ENCODE measurements at places on chromosomes 4 and X.

DNA sequence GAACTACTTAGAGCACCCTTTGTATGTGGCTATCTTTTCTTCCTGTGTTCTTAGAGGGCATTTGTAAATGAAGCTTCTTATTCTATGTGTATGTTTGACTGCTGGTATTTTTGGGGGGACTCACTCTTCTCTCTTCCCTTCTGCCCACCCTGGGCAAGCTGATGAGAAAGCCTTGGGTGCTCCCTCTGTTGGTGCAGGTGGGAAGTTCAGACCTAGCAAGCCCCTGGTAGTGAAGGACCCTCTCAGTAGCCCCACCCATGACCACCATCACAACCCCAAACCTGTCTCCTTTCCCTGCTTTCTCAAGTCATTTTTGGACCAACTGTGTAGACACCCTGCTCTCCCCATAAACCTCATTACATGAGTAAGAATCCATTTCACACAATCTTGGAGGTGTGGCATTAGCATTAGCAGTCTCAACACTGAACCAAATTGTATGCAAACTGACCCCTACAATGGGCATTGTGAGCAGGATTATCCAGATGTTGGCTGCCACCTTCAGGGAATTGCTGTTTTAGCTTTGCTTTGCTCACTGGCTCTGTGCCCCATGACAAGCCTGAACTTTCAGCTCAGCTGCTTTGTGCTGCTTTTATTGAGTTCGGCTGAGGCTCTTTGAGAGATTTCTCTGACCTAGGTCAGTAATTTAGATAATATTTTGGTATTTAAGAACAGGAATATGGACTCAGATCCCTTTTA lies 27.9 kb downstream of the TRIM61 start:
- DNase-seq: no peak

DNA sequence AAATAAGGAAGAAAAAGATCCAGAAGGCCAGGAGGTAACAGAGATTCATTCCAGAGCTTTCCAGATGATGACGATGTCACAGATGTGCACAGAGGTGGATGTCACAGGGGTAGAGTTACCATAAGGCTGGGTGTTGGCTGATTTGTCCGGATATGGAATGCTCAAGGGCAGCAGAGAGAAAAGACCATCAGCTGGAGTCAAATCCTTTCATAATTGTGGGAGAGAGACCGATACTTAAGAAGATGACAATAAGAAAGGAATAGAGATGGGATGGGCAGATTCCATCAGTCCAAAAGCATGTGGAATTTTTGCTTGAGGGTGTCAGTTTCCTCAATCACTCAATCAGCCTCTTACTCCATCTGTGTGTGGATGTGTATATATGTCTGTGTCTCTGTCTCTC lies 150.4 kb downstream of the CENPC start:
- DNase-seq: no peak

DNA sequence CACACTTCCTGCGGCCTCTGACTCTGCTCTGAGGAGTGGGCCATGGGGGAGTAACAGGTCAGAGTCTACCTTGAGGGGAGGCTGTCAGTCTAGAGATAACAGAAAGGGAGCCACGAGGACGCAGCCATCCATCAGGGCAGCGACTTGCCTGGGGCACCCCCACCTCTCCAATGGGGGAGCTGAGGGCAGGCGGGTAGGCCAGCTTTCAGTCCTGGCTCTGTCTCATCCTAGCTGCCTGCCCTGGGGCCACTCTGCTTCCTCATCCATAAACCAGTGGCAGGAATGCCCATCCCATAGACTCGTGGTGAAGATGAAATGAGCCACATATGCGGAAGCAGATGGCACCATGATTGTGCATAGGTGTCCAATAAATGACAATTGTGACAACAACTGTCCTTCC lies 13.2 kb downstream of the MAGED2 start:
- DNase-seq: no peak

- DNase-seq: no peak
Measured at GRCh38 chr4:175070444-175070843, 152.3 kb downstream of the ADAM29 start.

DNA sequence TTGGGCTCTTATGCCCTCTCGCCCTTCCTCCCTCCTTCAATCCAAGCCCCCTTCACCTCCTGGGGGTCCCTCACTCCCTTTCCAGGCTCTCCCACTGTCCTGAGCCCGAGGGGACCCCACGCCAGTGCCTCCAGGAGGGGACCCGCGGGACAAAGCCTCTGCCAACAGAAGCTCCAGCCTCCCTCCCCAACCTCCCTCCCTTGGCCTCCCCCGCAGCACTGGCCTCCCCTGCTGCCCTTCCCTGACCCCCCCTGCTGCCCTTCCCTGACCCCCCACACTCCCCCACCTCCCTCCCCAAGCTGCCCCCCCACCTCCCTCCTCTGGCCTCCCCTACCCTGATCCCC lies 71.0 kb upstream of the MXD4 start:
- no peak for DNase-seq

DNA sequence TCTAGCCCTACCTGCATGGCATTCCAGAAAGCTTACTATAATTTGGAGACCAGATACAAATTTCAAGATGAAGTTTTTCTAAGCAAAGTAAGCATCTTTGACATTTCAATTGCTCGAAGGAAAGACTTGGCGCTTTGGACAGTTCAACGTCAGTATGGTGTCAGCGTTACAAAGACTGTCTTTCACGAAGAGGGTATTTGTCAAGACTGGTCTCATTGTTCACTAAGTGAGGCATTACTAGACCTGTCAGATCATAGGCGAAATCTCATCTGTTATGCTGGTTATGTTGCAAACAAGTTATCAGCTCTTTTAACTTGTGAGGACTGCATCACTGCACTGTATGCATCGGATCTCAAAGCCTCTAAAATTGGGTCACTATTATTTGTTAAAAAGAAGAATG lies 17.6 kb downstream of the THAP9 start:
- DNase-seq: no peak

GRCh38 chr4:127015667-127016117 lies 617.1 kb upstream of the INTU start:
- no peak for DNase-seq

DNA sequence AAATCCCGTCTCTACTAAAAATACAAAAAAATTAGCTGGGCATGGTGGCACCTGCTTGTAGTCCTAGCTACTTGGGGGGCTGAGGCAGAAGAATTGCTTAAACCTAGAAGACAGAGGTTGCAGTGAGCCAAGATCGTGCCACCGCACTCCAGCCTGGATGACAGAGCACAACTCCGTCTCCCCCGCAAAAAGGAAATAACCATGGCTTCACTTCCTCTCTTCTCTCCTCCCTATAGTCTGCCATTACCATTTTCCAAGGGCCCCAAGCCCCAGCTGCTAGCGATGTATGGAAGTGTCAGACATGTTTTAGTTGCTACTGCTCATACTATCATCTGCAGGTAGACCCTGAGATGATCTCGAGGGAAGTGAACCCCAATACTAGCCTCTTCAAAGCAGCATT lies 177.3 kb upstream of the FAM9B start:
- no peak for DNase-seq

DNA sequence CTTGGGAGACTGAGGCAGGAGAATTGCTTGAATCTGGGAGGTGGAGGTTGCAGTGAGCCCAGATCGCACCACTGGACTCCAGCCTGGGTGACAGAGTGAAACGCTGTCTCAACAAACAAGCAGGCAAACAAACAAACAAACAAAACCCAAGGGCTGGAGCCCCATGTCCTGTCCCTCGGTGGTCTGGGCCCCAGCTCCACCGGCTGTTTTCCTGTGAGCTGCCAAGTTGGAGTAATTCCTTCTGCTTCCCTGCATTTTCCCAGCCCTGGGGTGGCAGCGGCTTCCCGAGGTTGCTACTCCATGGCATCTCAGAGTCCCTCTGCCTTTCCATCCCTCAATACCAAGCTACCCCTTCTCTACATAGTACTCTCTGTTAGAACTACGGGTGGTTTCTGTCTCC lies 43.2 kb downstream of the RGS12 start:
- no peak for DNase-seq

DNA sequence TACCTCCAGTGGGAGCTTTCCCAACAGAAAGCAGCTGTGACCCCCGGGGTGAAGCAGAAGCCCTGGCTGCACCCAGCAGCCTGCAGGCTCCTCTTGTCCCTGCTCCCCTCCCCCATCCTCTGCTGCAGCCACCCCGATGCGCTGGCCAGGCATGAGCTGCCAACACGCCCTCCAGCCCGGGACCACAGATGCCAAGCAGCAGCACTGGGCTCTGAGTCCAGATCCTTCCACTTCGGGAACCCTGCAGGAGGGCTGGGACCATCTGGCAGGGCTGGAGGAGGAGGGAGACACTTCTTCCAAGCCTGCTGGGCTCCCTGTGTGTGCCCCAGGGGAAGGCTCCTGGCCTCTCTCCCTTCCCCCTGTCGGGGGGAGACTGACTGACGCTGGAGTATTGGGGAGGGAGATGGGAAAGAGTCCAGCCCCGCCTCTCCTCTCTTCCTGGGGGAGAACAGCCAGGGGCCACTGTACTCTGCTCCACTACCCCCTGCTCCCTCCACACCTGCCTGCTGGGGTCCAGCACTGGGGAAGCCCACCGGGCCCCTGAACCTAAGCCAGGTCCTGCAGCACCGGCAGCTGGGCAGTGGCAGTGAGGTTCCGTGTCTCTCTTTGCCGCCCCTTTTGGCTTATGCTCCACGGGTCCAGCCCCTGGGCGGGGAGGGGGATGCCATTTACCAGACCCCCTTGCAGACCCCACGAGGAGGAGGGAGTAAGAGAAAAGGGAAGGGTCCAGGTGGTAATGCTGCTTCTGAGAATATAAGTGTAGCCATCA lies 55.7 kb downstream of the PPP2R2C start:
- DNase-seq: no peak

DNA sequence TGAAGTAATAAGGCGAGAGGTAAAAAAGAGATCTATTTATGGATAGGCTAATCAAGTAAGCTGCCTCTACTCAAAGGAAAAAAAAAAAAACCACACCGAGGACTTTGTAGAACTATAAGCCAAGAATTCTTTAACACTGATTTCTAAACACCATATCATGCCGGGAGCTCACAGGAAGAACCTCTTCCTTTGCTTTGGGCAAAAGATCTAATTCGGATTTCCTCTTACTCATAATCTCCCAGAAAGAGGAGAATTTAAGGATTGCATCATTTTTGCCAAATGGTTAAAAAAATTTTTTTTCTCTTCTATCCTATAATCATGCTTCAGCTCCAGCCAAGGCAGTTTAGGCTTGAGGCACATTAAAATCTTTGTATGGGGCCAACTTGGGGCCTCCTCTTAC lies 95.5 kb downstream of the ZNF827 start:
- peak; percentile 60 for DNase-seq

- DNase-seq: no peak
Measured at GRCh38 chr4:70997546-70997945, 4.1 kb downstream of the DCK start.

- DNase-seq: peak; percentile 80
Measured at GRCh38 chr4:143616771-143617170, 83.7 kb downstream of the FREM3 start.

DNA sequence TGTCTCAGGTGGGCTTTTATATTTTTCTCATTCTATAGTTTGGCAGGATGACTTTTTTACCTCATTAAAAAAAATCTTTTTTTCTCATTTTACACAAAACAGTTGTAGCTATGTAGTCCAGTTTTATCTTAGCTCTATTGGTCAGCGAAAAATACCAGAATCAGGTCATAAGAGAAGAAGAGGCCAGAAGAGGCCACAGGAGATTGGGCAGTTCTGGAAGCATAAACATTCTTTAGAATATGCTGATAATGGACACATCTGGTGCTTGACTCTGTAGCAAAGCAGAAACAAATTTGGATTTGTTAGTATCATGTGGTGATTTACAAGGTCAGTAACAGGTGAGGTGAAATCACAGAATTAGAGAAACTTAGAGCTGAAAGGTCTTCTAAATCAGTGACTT lies 66.6 kb upstream of the ARHGAP24 start:
- DNase-seq: no peak

- DNase-seq: no peak
Measured at GRCh38 chrX:48737940-48738339, 23.6 kb upstream of the GLOD5 start.

- no peak for DNase-seq
Measured at GRCh38 chr4:8370106-8370787, 70.3 kb downstream of the ACOX3 start.

DNA sequence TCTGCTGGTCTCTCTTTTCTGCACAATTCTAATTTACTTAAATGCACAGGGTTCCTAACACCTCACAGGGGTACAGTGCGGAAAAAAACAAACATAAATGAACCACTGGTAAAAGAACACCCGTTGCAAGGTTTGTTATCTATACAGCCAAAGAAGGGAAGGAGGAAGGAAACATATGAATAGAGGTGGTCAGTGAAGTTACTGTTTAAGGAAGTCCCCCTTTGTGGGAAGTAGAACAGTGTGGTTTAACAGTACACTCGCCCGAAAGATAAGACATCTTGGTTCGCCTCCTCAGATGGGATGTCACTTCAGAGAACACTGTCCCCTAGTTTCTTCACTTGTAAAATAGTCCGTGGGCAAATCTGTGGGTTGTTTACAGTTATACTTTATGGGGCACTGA lies 57.5 kb downstream of the TEC start:
- DNase-seq: no peak

GRCh38 chrX:138026211-138026610 lies 460.3 kb downstream of the ZIC3 start:
- DNase-seq: no peak

DNA sequence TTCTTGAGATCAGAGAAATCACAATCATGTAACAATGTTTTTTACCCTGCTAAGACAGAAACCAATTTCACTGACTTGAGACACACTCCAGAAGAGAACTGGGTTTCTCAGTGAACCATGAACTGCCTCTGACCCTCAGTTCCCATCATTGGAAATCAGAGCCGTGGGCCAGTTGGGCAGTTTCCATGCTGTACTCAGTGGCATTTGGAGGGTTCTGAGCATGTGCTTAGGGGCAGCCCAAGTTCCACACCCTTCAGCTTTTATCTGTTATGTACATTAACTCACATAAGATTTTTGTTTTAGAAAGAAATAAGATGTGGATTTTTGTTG lies 77.9 kb downstream of the BTC start:
- DNase-seq: no peak

DNA sequence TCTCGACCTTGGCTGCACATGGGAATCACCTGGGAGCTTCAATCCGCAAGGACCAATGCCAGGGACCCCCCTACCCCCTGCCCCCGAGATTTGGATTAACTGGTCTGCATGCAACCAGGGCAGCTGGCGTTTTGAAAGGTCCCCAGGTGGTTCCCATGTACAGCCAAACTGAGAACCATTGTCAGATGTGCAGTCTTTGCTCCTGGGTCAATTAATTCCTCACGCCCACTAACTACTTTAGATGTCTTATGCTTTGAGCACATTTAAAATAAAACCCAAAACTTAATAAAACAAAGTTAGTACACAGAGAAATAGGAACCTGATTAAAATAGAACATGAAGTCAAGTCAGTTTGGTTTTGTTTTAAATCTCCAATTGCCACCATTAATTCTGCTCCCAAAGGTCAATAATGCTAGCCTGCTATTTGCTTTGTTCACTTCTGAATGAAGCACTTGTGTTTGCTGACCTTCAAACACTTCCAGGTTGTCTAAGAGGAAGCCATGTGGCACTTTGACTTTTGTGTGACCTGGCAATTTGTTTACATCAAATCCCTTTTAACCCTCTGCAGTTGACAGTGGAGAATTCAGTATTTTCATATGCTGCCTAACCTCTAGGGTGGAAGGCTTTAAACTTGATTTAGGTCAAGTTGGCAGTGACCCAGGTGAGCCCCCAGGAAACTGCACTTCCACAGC lies 27.2 kb upstream of the TMSB4X start:
- no peak for DNase-seq

Data from astrocyte of the cerebellum (primary cell).